ENCODE measurements at places on chromosomes 13 and 19. TPM values are rescaled to one million over a fixed set of nuclear protein-coding genes. Genes with fewer than 3 reads are reported as not detected.

IFNL1 gene
- not detected for total RNA-seq

ZNF534 gene
- total RNA-seq = 0.13 TPM

HRC gene
- not detected for total RNA-seq

GFY gene
- total RNA-seq = not detected

GPC5 gene
- not detected for total RNA-seq

ZNF175 gene
- 12.2 TPM for total RNA-seq

SIGLEC12 gene
- total RNA-seq = not detected

LHFPL6 gene
- 73.5 TPM for total RNA-seq

SH2D3A gene
- total RNA-seq = not detected

PGLYRP1 gene
- total RNA-seq = not detected

TMEM221 gene
- total RNA-seq = not detected

RAP2A gene
- total RNA-seq = 25.7 TPM

BRME1 gene
- 0.65 TPM for total RNA-seq

RNF113B gene
- total RNA-seq = not detected
